ENCODE measurements at places on chromosomes 1 and 21.
A peak's percentile ranks its signal among the peaks of the same experiment; 100 is the strongest.

DNA sequence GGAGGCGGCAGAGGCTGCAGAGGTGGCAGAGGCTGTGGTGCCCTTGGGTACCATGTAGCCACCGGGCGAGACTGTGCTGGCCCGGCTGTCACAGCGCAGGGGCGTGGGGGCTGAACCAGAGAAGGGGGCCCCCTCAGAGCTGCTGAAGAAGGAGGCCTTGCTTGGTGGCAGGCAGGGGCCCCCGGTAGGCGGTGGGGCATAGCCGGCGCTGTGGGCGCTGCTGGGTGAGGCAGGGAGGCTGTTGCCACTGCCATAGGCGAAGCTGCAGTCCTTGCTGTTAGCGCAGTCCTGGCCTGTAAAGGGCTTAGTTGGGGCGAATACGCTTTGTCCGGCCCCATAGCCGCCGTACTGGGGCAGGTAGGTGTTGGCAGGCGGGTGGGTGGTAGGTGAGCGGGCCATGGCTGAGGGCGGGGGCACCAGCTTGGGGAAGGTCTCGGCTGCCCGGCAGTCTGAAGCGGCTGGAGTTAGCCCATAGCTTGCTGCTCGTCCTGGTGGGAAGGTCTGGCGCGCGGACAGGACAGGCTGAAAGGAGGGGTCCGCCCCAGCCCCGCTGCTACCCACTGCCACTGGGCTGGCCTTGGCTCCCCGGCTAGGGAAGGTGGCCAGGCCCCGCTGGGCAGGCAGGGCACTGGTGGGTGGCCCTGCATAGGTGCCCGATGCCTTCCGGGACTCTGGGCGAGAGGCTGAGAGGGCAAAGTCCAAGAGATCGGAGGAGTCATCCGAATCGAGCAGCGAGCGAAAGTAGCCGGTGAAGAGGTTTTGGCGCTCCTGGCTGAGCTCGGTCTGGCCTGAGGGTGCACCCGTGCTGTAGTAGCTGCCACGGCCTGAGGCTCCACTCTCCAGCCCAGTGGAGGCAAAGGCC lies 54.9 kb downstream of the AHDC1 start:
- DNase-seq, result no peak

DNA sequence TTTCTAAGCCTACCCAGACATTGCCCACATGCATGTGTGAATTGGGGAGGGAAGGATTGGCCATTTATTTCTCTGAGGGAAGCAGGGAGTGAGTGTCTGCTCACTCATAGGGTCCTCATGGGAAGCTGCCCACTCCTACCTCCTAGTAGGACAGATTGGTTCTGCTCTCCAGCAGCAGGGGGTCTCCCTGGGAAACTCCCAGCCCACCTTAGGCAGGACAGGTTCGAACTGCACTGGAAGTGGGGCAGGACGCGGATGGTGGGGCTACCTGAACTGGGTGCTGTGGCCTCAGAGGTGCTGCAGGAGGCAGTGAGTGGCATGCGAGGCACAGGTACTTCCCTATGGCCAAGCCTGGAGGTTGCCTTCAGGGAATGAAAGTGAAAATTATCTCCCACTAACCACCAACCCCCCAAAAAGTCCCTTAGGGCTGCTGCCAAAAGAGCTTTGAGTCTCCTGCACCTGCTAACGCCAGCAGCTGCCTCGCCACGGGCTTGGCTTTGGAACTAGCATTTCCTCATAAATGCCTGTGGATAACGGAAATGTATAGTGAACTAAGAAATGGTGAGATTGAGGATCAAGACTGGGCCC lies 157.0 kb upstream of the COA6 start:
- no peak for DNase-seq

DNA sequence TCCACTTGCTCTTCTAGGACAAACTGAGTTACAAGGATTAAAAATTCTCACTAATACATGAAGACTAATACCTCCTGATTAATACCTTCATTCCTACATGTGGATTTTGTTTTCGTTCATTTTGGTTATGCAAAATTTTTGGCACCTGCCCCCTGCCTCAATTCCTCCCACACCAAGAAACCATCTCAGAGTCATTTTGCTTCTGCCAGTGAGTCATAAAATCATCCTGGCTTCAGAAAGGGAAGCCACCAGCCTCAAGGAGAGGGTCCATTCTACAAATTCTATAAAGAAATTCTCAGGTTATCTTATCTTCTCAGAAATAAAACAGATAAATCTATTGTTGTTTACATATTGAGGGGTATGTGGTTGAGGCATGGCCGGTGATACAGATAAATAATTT lies 103.2 kb upstream of the COA6 start:
- DNase-seq, result no peak

DNA sequence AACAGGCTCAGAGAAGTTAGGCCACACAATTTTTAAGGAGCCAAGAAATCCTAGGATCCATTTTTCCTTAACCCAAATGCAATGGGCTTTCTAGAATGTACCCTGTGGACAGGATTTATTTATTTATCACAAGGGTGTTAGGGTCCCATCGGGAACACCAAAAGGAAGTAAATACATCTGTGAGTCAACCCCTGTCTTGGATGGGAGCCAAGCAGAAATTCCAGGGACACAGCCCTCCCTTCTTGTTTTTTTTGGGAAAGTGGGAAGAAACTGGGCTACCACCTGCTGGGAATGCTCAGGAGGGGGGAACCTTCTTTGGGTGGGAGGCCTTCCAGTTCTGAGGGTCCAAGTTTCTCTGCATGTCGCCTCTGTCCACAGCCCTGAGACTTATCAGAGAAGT lies 1.3 kb downstream of the CRNN start:
- DNase-seq, result no peak

DNA sequence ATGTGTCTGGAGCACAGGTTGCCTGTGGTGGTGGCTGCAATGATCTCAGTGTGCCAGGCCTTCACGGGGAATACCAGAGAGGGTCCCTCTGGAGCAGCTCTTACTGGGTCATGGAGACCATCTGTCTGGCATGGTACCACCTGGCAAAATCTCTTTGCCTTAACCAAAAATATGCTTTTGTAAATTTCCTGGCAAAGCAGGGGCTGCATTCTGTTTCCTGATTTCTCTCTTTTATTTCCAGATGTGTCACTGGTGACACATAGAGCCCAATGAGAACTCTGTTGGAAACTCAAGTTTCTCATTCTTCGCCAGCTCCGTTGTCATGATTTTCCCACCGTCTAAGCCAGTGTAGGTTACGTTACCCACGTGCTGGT lies 136.5 kb downstream of the FGGY start:
- no peak for DNase-seq

DNA sequence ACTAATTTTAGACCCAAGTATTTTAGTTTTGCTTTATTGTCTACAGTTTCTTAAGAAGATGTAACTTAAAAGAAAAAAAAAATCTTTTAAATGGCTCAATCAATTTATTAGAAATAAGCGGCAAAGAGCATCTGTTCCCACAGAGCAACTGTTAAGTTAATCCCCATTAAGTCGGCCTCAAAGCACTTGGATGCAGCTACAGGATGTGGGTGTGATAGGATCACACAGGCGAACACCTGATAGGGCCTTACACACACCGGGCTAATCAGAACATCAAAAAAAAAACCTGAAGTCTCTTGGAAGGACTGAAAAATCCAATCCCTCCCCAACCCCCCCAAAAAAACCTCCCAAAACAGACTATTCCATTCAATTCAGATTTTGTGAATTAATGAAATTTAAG lies 23.0 kb downstream of the APP start:
- no peak for DNase-seq

DNA sequence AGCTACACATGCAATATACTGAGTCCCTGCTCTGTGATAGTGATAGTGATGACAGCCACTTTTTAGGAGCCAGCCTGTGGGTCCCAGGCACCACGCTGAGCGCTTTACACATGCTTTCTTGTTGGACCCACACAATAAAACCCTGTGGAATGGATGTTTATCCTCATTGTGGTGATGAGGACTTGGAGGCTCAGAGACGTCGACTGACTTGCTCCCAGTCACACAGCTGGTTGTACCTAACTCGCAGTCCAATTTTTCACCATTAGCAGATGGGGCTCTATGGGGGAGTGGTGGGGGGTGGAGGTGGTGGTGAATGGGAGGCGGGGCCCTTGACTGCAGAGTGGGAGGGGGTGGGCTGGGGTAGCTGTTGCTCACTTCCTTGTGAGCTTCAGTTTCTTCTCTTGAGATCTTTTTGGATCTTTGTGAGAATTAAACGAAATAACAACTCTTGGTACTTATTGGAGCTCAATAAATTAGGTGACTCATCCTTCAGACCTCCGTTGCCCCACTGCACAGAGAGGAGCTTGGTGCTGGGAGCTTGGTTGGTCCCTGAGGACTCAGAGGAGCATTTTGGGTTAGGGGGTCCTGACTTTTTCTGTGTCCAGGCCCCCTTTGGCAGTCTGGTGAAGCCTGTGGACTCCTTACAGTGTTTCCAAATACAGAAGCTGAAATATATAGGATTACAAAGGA lies 61.8 kb upstream of the CD1D start:
- DNase-seq, result no peak

- DNase-seq, result no peak
Observed at GRCh38 chr21:36985751-36986594, 19.5 kb upstream of the HLCS start.

- DNase-seq, result no peak
Observed at GRCh38 chr1:73886716-73887115, 311.3 kb downstream of the LRRIQ3 start.

GRCh38 chr21:34906401-34906800 lies 142.7 kb downstream of the RUNX1 start:
- no peak for DNase-seq

DNA sequence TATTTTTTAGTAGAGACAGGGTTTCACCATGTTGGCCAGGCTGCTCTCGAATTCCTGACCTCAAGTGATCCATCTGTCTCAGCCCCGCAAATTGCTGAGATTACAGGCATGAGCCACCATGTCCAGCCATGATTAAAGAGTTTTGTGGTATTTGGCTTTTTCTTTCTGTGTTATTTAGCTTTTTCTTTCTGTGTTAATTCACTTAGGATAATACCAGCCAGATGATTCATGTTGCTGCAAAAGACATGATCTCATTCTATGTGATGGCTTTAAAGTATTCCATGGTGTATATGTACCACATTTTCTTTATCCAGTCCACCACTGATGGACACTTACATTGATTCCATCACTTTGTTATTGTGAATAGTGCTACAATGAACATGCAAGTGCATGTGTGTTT lies 1135.2 kb downstream of the AMY1C start:
- no peak for DNase-seq

- no peak for DNase-seq
Observed at GRCh38 chr1:10973552-10973951, 38.9 kb upstream of the TARDBP start.

GRCh38 chr1:2248127-2248826 lies 20.2 kb downstream of the SKI start:
- DNase-seq, result no peak

- no peak for DNase-seq
Observed at GRCh38 chr21:43294194-43294902, 125.5 kb downstream of the CRYAA start.

- no peak for DNase-seq
Observed at GRCh38 chr1:205907794-205908193, 35.5 kb downstream of the SLC26A9 start.

DNA sequence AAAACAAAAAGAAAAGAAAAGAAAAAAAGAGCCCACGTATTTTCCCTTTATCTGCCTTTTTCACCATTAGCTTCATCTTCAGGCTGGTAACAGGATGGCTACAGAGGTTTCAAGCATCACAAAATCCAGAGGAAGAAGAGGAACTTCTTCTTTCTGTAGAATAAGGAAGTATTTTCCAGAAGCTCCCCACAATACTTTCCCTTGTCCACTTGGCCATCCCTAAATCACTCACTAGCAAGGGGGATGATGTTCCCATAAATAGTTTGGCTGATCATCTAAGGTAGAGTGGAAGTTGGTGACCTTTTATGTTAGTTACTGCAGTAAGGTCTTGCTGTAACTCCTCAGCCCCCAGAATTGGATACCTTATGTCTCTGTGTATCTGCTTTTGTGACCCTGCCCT lies 45.1 kb upstream of the RNF11 start:
- peak; percentile 60 for DNase-seq

- DNase-seq, result peak; percentile 29
Observed at GRCh38 chr21:25360593-25360992, 246.7 kb downstream of the MRPL39 start.

GRCh38 chr1:55164906-55165305 lies 50.3 kb downstream of the USP24 start:
- DNase-seq, result no peak

- DNase-seq, result no peak
Observed at GRCh38 chr1:119359730-119360129, 8.9 kb upstream of the HAO2 start.

DNA sequence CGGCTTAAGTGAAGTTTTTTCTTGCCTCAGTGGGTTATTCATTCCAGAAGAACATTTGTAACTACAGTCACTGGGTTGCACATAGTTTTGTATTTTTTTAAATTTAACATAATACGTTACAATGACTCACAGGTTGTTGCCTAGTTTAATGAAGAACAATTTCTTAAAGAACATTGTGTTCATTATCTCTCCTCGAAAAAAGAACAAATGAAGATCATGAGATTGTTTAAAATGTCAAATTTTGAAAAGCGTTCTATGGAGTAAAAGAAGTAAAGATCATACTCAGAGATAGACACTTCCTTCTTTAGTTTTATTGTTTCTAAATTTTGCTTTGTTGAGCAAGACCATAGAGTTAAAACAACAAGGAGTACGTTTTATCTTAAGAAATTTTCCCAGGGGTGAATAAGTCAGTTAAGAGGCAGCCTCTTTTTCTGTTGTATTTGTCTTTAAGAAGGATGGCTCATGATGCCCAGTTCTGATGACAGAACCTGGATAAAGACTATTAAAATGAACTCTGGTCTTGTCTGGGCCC lies 10.5 kb upstream of the SLAMF1 start:
- DNase-seq, result no peak

- peak; percentile 42 for DNase-seq
Observed at GRCh38 chr1:22641906-22642636, 1.4 kb upstream of the C1QC start.

DNA sequence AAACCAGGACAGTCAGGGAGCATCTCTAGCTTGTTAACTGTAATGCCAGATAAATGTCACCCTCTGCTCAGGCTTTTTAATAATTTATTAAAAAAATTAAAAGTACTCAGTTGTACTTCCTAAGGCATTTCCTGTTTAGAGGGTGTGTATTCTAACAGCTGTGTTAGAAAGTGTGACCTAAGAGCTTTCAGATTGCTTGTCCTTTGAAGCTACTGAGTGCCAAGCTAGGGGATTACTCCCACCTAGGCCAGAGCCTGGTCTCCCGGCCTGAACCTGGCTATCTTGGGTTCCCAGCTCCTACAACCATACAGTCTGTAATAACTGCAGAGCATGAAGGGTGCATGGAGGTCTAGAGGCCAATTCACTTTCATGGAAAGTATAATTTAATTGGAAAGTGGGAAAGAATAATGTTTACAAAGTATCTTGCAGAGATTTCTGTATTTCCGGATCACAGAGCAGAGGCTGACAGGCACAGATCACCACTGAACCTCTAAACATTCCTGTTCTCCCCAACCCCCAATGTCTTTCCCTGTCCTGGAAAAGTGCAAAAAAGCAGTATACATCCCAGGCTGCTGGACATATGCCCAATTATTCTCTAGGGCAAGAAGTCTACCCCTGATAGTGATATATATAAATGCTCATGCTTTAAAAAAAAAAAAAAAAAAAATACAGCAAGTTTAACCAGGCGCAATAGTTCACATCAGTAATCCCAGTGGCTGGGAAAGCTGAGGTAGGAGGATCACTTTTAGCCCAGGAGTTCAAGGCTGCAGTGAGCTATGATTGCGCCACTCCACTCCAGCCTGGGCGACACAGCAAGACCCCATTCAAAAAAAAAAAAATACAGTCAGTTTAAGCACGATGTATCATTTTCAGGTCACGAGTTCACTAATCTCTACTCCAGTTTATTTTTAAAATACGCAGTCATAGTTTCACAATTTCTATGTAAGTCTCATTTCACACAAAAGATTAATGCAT lies 36.7 kb upstream of the RAP1A start:
- DNase-seq, result no peak

Measured in Kasumi-1 (cell line).